ENCODE measurements at places on chromosomes 1 and 21.

DNA sequence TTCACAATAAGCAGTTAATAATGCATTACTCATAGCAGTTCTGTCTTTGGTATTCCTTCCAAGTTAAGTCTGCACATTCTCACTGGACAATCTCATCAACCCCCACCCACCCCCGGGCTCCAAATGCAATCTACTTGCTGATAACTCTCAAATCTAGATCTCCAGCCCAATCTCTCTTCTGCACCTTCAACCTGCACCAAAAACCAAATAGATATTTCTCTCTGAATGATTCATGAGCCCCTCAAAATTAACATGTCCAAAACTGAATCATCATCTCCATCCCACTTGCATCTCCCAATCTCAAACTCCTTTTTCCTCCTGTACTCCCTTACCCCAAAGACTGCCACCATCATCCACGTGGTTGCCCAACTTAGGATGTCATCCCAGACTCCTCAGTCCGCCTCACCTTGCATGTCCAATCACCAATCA is 2.7 kb downstream of the DOCK7 start:
- DNase-seq: no peak

- no peak for DNase-seq
These were observed 58.1 kb downstream of the PTP4A2 start for GRCh38 chr1:31879981-31880608.

DNA sequence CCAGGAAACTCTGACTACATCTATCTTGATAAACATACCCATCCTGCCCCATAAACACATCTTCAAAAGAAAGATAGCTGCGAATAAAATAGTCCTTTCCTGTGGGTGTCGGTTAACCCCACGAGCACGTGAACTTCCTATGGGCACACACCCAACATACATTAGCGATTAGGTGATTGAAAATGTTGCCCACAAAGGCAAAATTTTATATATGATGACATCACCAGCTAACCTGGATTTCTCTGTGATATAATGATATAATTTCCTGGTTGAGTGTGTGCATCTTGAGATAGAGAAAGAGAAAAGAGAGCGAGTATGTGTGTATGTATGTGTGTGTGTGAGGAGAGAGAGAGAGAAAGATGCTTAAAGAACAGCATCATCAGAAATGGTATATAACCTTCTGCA is 296.1 kb downstream of the PTPRC start:
- DNase-seq: peak; percentile 30

GRCh38 chr1:21189906-21190500 is 13.3 kb upstream of the EIF4G3 start:
- no peak for DNase-seq

GRCh38 chr1:53593758-53594380 is 134.7 kb downstream of the DMRTB1 start:
- no peak for DNase-seq

Data from stimulated activated CD8-positive, alpha-beta memory T cell treated with anti-CD3 and anti-CD28 coated beads, Interleukin-4, amount 100 ng/mL, for 24 hours (primary cell).